ENCODE measurements at places on chromosomes 12 and 14. TPM values are rescaled to one million over a fixed set of nuclear protein-coding genes. Genes with fewer than 3 reads are reported as not detected.

PLXNC1 gene
- 0.07 TPM for total RNA-seq

HEBP1 gene
- 66.0 TPM for total RNA-seq

KRT73 gene
- total RNA-seq: not detected

MEG3 gene
- 60.4 TPM for total RNA-seq

GLIPR1L2 gene
- total RNA-seq: 0.14 TPM

EIF2S3B gene
- total RNA-seq: 0.60 TPM

GPR84 gene
- total RNA-seq: not detected

BCL2L14 gene
- total RNA-seq: not detected

PTPRB gene
- 0.93 TPM for total RNA-seq

SIX4 gene
- total RNA-seq: 3.3 TPM

SMIM41 gene
- total RNA-seq: not detected

POLE2 gene
- 13.1 TPM for total RNA-seq

LUM gene
- 0.21 TPM for total RNA-seq

MYF5 gene
- total RNA-seq: not detected

KLRC2 gene
- 2.1 TPM for total RNA-seq

TAS2R43 gene
- not detected for total RNA-seq

B4GALNT3 gene
- total RNA-seq: 1.0 TPM

BCL11B gene
- total RNA-seq: 0.24 TPM

PLEKHD1 gene
- not detected for total RNA-seq

TSPAN11 gene
- total RNA-seq: 0.04 TPM

Data from A549 treated with RU486 at 1 μM for 4 hours (cell line).